Stimulated activated CD4-positive, alpha-beta T cell treated with anti-CD3 and anti-CD28 coated beads, Interleukin-12 subunit alpha, Interleukin-12 subunit beta, amount 100 ng/mL, for 24 hours (primary cell): ENCODE measurements at places on chromosomes 16 and 17.

GRCh38 chr16:583815-584591 is 5.9 kb upstream of the RAB40C start:
- no peak for DNase-seq

DNA sequence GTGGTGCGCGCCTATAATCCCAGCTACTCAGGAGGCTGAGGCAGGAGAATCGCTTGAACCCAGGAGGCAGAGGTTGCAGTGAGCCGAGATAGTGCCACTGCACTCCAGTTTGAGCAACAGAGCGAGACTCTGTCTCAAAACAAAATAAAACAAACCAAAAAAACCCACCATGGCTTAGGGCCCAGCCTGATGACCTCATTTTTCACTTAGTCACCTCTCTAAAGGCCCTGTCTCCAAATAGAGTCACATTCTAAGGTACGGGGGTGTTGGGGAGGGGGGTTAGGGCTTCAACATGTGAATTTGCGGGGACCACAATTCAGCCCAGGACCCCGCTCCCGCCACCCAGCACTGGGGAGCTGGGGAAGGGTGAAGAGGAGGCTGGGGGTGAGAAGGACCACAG is 1.4 kb upstream of the STH start:
- no peak for DNase-seq

DNA sequence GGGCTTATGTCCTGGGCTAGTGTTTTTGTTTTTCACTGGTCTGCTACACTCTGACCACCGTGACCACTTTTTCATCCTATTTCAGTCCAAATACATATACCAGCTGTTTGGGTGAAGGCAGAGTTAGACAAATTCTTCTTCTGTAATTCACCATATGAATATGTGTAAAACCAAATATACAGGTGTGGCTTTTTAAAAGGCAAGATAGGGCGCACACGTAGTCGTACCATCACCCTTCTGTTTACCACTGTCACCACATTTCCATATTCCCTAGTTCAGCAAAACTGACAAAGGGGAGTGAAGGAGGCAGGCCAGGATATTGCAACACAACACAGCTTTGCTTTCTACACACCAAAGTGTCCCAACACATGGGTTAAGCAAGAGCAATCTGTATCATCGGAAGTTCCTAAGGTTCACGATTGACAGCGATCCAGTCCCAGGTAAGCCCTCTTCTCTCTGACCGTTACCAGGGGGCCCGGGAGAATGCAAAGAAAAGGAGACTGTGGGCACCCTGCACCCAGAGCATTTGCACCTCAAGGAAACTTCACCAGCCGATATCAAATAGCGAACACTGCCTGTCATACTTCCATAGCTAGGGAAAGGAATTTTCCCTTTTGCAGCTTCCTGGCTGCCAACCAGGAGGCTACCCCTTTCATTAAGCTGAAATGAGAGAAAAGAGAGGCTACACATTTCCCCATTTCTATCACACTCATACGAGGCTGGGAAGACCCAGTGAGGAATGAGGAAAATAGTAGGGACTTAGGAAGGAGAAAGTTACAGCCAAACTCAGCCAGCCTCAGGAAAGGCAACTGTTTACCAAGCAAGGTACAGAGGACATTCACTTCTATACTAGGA is 23.1 kb downstream of the CREBBP start:
- DNase-seq: no peak

- DNase-seq: no peak
Measured at GRCh38 chr17:52982331-52982730, 823.8 kb upstream of the CA10 start.

- DNase-seq: no peak
Measured at GRCh38 chr17:75325827-75326225, 36.6 kb upstream of the SLC25A19 start.

- no peak for DNase-seq
Measured at GRCh38 chr16:87446479-87446878, 46.3 kb downstream of the ZCCHC14 start.

GRCh38 chr16:7150230-7150629 is 182.4 kb upstream of the RBFOX1 start:
- no peak for DNase-seq

GRCh38 chr16:78800523-78800922 is 701.1 kb downstream of the WWOX start:
- no peak for DNase-seq

DNA sequence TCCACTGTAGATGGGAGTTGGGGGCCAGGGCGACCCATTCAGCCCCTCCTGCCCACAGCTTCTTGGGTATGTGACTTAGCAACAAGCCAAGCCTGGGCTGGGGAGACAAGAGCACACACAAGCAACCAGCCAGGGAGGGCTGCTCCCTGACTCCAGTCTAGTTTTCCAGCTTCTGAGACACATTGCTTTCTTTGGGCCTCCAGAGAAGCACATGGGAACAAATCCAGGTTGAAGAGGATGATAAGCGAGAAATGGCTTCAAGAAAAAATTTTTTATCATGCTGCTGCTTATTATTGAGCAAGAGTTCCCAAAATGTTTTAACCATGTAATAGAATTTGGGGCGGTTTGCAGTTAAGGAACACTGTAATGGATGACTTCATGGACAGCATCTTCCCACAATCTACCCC is 173.7 kb downstream of the SOX9 start:
- DNase-seq: no peak

DNA sequence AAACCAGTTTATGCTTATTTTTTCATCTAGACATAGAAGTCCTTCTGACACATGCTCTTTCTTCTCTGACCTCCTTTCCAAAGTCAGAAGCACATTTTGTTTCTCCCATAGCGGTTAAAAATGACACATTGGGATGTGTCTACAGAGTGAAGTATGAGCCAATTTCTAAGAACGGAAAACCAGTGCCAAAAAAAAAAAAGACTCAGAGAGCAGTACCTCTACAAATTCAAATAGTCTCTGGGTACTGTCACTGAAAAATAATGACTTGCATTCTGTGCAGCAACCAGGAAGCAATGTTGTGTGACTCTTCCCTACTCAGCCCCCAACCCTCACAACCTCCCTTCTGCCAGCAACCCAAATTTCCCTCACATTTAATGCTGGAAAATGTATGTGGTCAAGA is 145.5 kb upstream of the PMFBP1 start:
- DNase-seq: no peak

- DNase-seq: no peak
Measured at GRCh38 chr16:2771496-2772402, 5.3 kb downstream of the ELOB start.

GRCh38 chr17:68391561-68392268 is 65.6 kb downstream of the WIPI1 start:
- no peak for DNase-seq

DNA sequence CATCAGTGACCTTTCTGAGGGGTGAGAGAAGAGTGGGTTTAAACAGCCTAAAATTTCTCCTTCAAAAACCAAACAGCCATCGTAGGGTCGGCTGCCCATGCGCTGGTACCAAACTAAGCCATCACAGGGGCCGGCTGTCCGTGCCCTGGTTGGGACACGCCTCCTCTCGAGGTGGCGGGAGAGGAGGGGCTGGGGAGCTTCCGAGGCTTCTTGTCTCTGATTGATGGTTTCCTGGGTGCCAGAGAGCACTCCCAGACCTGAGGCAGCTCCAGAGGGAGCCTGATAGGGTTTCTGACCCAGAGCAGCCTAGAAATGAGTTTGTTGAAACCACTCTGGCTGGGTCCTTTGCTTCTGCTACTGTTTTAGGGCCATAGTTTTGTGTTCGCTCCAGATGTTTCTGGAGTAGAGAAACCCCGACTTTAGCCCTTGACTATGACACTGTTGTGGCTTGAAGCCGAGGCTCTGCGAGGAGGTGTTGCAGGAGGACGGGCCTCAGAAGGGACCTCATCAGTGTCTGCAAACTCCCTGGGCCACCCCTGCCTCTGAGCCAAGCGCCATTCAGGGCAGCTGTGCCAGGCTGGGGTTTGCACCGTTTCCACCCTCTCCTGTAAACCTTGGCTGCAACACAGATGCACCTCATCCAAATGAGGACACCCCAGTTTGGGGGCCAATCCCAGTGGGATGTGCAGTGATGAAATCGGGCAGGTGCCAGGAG is 6.2 kb downstream of the ZNF276 start:
- DNase-seq: no peak

DNA sequence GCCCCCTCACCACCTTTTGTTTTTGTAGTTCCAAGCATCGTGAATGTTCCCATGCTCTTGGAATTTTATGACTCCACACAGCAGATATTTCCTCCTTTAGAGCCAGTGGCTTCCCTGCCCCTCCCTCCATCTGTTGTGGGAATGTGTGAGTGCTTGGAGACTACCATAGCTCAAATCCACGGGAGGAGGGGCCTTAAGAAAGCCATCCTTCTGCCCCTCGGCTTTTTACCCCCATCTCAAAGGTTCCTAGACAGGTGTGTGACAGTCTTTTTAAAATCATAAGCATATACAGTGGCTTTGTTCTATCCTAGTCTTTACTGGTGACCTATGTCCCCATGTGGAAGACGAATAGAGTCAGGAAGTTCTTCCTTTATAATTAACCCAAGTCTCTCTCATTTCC is 47.2 kb downstream of the YPEL2 start:
- no peak for DNase-seq

GRCh38 chr17:76196675-76197074 is 43.6 kb downstream of the RNF157 start:
- no peak for DNase-seq

DNA sequence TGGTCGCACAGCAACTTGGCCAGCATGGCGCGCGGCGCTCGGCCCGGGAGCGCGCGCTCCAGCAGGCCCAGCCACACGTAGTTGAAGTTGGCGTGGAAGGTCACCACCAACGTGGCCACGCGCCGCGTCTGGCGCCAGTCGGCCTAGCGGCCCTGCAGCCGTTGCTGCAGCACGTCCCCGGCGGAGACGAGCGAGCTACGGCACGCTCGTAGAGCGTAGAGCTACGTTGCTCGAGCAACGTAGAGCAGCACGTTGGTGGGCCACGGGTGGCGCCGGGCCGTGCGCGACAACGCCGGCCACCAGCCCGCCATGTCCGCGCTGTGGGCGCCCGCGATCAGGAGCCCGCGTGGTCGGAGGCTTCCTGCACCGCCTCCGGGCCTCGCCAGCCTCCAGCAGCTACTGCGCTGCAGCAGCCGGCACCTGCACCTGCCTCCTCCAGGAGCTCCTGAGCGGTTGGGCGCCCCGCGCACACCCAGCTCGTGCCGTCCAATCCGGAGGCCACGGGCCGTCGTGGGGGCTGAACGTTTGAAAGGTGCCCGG is 13.4 kb upstream of the SULT1A1 start:
- DNase-seq: peak; percentile 48

GRCh38 chr17:79646721-79647455 is 36.0 kb upstream of the RBFOX3 start:
- DNase-seq: no peak

DNA sequence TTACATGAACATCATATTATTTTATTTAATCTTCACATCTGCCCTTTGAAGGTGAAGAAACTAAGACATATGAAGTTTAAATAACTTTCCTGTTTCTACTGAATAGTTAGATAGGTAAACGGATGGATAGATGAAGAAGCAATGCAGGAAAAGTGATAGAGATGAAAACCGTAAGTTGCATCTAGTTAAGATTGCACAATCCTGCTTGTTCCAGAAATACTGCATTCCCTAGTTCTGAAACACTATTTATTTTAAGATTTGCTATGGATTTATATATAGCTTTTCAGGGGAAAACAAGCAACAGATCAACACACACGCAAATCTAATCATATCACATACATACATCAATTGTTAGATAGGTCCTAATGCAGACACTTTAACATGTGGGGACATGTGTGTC is 512.7 kb upstream of the C16orf82 start:
- no peak for DNase-seq

GRCh38 chr17:73359987-73360410 is 48.2 kb upstream of the CDC42EP4 start:
- no peak for DNase-seq

DNA sequence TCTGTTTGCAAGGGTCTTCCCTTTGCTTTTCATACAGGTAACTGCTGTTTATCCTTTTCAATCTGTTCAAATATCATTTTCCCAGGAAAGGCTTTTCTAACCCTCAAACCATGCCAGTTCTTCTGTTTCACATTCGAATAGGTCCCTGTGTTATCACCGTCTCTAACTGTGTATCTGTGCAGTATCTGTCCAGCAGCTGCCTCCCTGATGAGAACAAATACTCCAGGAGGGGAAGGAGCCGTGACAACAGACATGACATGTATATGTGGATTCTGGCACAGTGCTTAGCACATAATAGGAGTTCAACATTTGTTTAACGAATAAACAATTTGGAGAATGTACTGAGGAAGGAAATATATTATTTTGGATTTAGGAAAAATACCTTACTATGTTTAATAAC is 95.7 kb downstream of the STX8 start:
- no peak for DNase-seq

DNA sequence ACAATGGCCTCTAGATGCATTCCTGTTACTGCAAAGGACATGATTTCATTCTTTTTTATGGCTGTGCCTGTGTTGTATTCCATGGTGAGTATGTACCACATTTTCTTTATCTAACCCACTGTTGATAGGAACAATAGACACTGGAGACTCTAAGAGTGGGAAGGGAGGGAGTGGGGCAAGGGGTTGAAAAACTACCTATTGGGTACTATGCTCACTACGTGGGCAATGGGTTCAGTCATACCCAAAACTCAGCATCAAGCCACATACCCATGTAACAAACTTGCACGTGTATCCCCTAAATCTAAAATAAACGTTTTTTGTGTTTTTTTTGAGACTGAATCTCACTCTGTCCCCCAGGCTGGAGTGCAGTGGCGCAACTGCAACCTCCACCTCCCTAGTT is 47.1 kb upstream of the SCNN1B start:
- no peak for DNase-seq

- DNase-seq: no peak
Measured at GRCh38 chr16:24737391-24737871, 8.0 kb downstream of the TNRC6A start.

DNA sequence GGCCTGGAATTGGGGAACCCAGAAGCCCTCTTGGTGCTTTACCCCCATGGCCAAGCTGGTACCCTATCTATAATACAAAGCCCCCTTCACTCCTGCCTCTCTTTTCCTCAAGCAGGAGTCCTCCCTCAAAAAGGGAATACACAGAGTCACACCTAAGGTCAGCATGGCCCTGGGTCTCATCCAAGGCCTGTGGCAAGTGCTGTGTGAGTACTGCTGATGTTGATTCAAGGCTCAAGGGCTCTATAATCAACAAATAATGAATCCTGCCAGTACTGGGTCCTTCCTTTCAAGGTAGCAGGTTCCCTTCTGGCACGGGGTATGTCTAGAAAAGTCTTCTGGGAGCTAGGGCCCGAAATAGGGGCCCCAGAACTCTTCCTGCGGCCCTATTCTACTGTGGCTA is 187.3 kb downstream of the CYB561 start:
- DNase-seq: no peak

DNA sequence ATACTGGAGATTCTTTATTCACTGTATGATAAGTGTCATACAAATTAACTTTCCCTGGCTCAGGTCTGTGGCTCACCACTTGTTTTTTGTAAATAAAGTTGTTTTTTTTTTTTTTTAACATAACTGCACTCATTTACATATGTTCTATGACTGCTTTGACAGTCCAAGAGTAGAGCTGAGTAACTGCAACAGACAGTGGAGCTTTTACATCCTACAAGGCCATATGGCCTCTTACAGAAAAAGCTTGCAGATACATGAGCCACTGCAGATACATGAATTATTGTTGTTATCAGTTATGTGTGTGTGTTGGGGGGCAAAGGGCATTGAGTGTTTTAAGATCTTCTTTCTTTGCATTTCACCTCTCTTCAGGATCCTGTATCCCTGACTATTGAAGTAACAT is 311.7 kb downstream of the BCAS3 start:
- DNase-seq: no peak

GRCh38 chr16:1823821-1824220 is 2.8 kb downstream of the HAGH start:
- DNase-seq: no peak
